ENCODE measurements at places on chromosomes 16 and 17. TPM values are rescaled to one million over a fixed set of nuclear protein-coding genes. Genes with fewer than 3 reads are reported as not detected.

C1QL1 gene
- not detected for total RNA-seq

SDR42E2 gene
- total RNA-seq: not detected

CA4 gene
- total RNA-seq: 100 TPM

- no peak for DNase-seq
These were observed 10.2 kb upstream of the C17orf78 start for GRCh38 chr17:37365589-37365988.

GRCh38 chr17:33628500-33629346 lies 335.6 kb upstream of the ASIC2 start:
- DNase-seq: no peak

GRCh38 chr17:63138713-63139112 lies 172.7 kb downstream of the TANC2 start:
- DNase-seq: no peak

DNA sequence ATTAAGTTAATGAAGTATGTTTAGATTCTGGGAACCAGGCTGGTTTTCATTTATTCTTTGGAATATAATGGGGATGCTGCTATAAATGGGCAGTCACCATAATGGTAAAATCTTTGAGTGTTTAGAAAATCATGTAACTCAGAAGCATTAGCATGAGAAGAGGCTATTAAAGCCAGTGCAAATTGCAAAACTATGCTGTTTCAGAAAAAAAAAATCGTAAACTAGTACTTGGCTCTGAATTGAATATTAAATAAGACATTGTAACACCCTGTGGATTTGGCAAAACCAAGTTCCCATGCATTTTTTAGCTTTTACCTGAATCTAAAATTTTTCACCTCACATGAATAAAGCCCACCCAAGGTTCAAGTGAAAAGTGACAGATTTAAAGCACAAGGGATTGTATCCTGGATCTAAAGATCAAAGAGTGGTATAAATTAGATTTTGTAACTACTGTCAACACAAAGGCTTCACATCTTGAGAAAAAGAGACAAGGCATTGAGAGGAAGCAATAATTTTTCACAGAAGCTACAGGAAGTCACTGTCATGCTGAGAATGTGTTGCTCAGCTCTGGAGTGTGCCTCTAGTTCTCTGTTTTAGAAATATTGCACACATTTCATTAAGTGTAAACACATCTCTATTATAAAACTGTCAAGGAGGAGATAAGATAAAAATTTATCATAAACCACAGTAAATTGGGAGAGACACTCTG lies 142.2 kb downstream of the ABCA8 start:
- no peak for DNase-seq

GRCh38 chr17:74243013-74243755 lies 29.8 kb downstream of the TTYH2 start:
- DNase-seq: no peak

DNA sequence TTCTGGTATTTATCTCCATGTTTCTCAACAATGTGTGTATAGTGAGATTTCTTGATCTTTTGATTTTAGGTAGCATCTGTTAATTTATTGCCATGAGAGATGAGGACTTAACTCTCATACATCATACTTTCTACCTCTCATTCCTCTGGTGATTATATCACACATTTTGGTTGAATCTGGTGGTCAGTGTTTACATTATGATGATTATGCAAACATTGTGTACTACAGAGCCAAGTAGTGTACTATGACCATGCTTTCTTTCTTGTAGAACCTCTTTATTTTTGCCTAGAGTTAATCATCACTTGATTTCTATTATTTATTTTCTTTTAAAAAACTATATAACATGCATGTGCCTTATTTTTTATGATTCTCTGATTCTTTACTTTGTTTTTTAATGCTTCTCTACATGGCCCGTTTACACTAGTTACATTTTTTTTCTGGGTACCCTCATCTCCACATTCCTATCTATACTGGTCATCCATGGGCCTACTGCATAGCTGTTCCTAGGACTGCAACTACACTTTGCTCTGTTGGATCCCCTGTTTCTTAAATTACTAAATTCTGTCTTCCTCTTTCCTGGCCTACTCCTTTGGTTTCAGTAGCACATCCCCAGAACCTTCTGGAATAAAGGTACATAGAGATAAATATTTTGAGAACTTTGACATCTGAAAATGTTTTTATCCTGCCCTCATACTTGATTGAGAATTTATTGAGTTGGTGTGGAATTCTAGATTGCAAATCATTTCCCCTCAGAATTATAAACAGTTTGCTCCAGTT lies 63.0 kb upstream of the LRRC37A3 start:
- no peak for DNase-seq

DNA sequence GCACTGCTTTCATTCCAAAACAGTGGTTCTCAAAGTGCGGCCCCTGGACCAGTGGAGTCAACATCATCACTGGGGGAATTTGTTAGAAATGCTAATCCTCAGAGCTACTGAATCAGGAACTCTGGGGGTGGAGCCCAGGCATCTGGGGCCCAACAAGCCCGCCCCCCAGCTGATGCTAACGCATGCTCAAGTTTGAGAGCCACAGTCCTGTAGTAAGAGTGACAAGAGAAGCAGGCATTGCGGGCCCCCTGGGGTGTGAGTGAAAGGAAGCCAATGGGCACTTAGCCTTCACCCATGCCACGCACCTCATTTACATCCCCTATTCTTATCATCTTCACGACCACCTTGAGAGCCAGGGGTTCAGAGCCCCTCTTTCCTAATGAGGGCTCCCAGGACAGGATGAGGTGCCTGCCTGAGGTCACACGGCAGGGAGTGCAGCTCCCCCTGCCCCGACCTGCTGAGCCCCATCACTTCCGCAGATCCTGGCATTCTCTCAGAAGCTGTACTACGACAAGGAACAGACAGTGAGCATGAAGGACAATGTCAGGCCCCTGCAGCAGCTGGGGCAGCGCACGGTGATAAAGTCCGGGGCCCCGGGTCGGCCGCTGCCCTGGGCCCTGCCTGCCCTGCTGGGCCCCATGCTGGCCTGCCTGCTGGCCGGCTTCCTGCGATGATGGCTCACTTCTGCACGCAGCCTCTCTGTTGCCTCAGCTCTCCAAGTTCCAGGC lies 9.1 kb downstream of the CA4 start:
- no peak for DNase-seq

GRCh38 chr17:83037084-83037873 lies 42.1 kb upstream of the METRNL start:
- peak; percentile 71 for DNase-seq

DNA sequence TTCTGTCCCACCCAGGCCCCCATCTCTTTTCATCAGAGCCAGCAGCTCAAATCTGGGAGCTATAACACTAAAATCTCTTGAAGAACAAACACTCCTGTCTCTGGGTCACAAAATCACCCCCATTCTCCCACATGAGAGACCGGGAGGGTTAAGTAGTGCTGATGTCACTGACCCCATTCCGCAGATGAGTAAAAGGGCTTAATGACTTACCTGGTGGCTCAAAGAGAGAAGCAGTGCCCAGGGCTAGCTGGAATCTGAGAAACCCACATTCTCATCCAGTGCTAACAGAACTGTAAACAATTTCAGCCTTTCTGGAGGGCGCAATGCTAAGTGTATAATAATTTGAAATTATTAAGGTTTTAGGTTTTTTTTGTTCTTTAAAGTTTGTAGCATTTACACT lies 26.3 kb upstream of the LHX1 start:
- no peak for DNase-seq

DNA sequence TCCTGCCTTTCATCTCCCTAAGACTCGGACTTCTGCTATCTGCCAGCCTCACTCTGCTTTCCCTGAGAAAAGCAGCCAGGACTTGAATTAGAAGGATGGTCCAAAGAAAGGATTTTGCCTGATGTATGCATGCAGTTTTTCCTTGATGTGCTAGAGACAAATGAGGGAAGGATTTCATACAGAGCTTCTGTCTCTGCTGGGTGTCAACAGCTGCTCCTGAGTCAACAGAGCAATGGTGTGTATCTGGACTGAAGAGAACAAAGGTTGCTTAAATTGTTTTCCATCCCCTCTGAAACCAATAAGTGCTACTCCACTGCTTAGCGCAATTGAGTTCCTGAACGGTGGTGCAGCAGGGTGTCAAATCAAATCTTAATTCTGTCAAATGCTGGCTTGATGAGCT lies 680.6 kb upstream of the C16orf82 start:
- no peak for DNase-seq

GRCh38 chr17:35614810-35615209 lies 27.7 kb downstream of the AP2B1 start:
- no peak for DNase-seq

GRCh38 chr17:57338257-57338914 lies 82.1 kb downstream of the MSI2 start:
- no peak for DNase-seq

DNA sequence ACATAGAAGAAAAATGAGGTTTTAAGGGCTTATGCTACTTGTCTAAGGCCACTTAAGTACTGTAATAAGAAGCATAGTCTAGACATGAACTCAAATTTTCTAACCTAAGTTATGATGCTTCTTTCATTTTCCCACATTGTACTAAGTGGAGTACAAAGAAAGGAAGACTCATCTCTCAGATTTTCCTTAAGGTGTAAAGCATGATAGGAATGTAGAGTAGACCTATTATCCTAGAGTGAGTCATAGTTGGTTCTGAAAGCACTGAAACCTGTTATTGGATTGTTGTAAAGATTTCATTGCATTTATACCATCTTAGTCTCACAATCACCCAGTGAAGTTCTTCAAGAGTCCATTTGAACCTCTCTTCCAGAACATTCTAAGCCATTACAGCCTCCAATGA lies 343.8 kb downstream of the TOX3 start:
- DNase-seq: no peak

- DNase-seq: no peak
These were observed 22.4 kb upstream of the TEKT1 start for GRCh38 chr17:6853764-6854442.

- no peak for DNase-seq
These were observed 6.6 kb upstream of the TMEM204 start for GRCh38 chr16:1526608-1527555.

- no peak for DNase-seq
These were observed 44.6 kb downstream of the SOX8 start for GRCh38 chr16:1026057-1026783.

GRCh38 chr16:65546353-65546791 lies 424.5 kb upstream of the CDH11 start:
- DNase-seq: no peak

GRCh38 chr16:75457485-75458021 lies 6.9 kb downstream of the TMEM170A start:
- peak; percentile 12 for DNase-seq

All from mesenteric fat pad (tissue), 1 donor.